CD4-positive, alpha-beta memory T cell (primary cell): ENCODE measurements at places on chromosomes 3 and 15.

GRCh38 chr15:38506997-38507396 lies 53.1 kb downstream of the FAM98B start:
- DNase-seq = no peak

GRCh38 chr3:160792540-160792939 lies 36.5 kb downstream of the PPM1L start:
- no peak for DNase-seq

GRCh38 chr15:47209591-47209990 lies 507.7 kb upstream of the SEMA6D start:
- no peak for DNase-seq

- DNase-seq = no peak
These were observed 56.6 kb downstream of the BHLHE40 start for GRCh38 chr3:5035692-5036391.

- DNase-seq = no peak
These were observed 136.8 kb upstream of the PLXNA1 start for GRCh38 chr3:126845920-126846715.

- no peak for DNase-seq
These were observed 8.8 kb upstream of the OCA2 start for GRCh38 chr15:28107904-28108275.

DNA sequence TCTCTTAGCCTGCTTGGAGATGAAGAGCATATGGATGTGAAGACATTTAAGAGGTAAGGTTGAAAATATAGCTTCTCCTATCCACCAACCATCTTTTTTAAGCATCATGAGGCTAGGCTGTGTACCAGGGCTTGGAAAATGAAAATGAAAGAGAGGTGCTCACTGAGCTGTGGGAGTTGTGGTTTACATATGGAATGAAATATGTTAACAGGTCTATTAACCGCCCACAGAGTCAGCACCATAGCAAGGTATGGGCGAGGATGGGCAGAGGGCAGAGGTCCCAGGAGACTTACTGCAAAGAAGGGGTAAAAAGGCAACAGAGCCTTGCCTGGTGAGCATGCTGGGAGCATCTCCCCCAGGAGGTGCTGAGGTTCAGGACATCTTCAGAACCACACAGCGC lies 273.1 kb downstream of the GABRG3 start:
- DNase-seq = no peak

DNA sequence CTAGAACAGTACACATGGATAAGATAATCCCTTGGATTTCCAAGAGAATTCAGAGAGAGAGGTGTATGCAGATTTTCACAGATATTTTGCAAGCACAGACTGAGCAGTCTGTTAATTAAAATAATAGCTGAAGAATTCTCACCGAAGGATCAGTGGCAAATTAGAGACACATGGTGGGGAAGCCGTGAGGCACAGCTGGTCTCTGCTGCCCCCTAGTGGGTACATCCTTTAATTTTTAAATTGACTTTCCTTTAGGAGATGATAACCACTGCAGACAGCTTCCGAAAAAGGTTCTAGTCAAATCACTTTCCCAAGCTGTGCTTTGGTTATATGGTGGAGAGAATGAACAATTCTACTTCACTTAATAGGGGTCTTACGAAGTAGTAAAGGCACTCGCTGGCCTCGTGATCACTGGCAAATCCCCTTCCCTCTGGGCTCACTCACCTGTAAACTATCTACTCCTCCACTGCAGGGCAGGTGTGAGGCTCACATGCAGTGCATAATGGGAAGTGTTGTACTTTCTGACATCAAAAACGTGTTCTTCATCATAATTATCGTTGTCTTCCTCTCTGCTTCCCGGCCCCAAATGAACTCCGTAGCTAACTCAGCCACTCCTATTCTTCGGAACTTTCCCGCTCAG lies 19.5 kb downstream of the MESD start:
- DNase-seq = peak; percentile 64

- no peak for DNase-seq
These were observed 5.6 kb upstream of the ARL8B start for GRCh38 chr3:5116538-5116937.

DNA sequence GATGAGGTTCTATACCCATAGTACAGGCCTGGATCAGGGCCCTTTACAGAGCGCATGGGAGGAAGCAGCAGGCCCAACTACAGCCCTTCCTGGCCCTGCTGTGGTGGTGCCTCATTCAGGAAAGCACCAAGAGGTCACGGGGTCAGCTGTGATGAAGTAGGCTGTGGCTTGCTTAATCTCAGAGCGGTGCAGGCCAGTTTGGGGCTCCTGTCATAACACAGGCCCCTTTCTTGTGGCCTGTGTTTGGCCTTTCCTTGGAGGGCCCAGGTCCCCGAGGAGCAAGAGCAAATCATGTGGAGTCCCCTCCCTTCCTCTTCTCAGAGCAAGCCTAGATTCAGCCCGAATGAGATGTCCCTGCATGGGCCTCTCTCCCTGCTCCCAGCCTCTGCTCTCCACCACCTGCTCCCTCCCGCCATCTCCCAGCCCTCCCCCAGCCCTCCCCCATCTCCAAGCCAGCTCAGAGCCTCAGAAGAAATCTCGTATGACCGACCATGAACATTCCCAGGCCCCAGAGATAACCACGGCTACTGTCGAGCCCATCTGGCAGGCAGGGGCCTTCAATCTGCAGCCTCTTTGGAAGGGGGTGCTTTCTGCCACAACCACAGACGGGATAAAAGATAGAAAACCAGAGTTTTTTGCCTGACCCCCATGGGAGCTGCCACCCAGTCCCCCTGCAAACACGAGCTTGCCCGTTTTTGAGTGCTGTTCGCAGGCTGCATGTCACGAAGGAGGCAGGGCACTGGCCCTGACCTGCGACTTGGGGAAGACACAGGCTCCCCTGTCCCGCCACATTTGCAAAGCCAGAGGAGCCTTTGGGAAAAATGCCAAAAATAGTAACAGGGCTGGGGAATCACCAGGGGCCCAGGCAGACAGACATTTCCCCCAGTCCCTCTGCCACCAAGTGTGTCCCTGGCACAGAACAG lies 32.3 kb upstream of the DUSP7 start:
- no peak for DNase-seq

DNA sequence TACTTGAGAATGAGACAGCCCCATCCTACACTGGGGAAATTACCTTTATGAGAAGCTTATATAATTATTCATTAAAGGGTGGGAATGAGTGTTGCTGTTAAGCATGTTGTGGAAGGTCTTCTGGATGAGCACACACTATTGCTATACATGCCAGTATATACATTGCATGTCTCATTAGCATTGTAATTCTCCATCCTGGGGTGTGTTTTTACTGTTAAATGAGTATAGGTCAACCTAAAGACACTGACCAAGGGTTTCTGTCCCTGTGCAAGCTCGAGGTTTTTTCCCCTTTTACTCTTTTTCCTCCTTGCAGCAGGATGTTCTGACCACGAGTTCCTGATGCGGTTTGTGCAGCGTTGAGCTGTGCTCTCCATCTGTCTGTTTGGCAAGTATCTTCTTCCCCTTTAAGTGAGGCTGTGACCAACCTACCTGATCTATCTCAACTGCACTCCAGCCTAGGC lies 7.2 kb upstream of the IVD start:
- DNase-seq = no peak

DNA sequence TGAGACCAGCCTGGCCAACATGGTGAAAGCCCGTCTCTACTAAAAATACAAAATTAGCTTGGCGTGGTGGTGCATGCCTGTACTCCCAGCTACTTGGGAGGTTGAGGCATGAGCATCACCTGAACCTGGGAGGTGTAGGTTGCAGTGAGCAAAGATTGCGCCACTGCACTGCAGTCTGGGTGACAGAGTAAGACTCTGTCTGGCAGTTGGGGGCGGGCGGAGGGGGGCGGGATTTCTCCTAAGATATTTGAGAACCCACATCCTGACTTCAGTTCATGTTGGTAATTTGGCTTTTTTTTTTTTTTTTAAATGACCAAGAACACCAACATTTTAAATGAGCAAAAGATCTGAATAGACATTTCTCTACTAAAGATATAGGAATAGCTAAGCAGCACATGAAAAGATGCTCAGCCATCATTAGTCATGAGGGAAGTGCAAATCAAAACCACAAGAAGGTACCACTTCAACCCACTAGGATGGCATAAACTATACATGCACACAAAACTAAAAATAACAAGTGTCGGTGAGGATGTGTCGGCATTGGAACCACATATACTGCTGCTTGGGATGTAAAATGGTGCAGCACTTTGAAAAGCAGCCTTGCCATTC lies 75.6 kb upstream of the LMOD3 start:
- DNase-seq = peak; percentile 68

- DNase-seq = no peak
These were observed 171.0 kb upstream of the UMPS start for GRCh38 chr3:124558991-124559845.

- no peak for DNase-seq
These were observed 17.1 kb downstream of the TMEM108 start for GRCh38 chr3:133055339-133055738.

DNA sequence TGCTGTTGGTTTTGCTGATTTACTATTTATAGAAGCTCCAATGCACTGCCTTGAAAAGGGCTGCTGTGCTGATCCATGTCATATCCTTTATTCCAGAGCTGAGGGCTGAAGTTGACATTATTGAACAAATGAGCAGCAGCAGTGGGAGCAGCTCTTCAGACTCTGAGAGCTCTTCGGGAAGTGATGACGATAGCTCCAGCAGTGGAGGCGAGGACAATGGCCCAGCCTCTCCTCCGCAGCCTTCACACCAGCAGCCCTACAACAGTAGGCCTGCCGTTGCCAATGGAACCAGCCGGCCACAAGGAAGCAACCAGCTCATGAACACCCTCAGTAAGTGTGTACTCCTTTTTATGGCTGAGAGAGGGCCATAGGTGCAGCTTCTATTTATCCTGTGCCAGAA lies 8.8 kb downstream of the EAF1 start:
- DNase-seq = no peak

DNA sequence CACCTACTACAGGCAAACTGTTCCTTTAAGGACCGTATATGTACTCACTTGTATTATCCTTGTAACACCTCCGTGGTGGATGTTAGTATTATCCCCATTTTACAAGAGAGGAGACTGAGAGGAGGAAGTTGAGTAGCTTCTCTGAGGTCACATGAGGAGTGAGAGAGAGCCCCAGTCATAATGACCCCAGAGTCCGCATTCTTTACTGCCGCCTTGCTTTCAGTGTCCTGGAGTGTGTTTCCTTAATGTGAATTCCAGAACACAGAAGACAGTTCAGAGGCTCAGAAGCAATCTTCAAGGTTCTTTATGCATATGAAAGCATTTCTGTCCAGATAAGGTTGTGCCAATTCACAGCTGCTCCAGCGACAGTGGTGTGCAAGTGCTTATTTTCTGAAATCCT lies 199.2 kb downstream of the CACNA2D3 start:
- DNase-seq = no peak

GRCh38 chr15:42549741-42550392 lies 1.2 kb downstream of the HAUS2 start:
- DNase-seq = no peak

DNA sequence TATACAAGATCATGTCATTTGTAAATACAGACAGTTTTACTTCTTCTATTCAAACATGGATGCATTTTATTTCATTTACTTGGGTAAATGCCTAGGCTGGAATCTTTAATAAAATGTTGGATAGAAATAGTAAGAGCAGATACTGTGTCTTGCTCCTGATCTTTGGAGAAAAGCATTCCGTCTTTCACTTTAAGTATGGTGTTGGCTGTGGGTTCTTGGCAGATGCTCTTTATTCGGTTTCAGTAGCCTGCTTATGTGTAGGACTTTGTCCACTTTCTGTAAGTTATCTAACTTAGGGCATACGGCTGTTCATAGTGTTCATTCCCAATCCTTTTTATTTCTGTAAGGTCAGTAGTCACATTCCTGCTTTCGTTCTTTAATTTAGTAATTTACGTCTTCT lies 303.0 kb downstream of the ADAMTS17 start:
- no peak for DNase-seq

DNA sequence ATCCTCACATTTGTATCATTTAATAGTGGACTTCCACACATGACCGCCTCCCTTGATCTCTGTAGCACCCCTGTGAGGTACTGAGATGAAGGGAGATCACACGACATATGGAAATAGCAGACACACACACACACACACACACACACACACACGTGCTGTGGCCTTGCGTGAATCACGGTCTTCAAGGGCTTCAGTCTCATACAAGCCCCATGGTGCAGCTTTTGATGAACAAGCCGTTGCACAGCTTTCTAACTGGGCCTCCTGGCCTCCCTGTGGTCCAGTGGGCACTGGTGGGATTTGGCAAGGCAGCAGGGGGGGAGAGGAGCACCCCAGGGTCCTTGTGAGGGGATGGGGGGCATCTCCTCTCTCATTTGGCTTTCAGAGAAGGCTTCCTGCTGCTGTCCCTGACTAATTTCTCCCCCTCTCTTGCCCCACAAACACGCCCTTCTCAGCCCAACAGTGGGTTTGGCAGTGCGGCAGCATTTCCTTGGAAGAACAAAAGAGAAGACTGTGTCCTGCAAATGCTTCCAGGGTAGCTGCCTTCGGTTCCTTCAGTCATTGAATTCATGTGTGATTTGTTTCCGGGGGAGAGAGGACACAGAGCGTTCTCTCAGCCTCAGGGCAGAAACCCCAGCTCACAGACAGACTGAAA lies 98.7 kb downstream of the SMAD6 start:
- no peak for DNase-seq

- DNase-seq = peak; percentile 71
These were observed 1.4 kb upstream of the RAP2B start for GRCh38 chr3:153160451-153161137.

GRCh38 chr15:96460106-96460505 lies 129.6 kb downstream of the NR2F2 start:
- DNase-seq = no peak

GRCh38 chr3:194884649-194885315 lies 199.1 kb downstream of the FAM43A start:
- DNase-seq = no peak

GRCh38 chr3:191962324-191962723 lies 501.4 kb downstream of the PYDC2 start:
- no peak for DNase-seq
